ENCODE measurements at places on chromosomes 11 and 22. TPM values are rescaled to one million over a fixed set of nuclear protein-coding genes. Genes with fewer than 3 reads are reported as not detected.

GRCh38 chr11:66562275-66562674 is 6.1 kb downstream of the CTSF start:
- no peak for DNase-seq

- DNase-seq = peak; percentile 71
These were observed 8.7 kb upstream of the CLPB start for GRCh38 chr11:72443016-72443415.

GRCh38 chr11:6497069-6497839 is at the start of gene DNHD1:
TSS of gene DNHD1 (plus strand) at chr11:6497280. CDS start at chr11:6498216, 936 bp downstream.
- DNase-seq = no peak

- no peak for DNase-seq
These were observed 10.8 kb downstream of the IFITM10 start for GRCh38 chr11:1739576-1739975.

DNA sequence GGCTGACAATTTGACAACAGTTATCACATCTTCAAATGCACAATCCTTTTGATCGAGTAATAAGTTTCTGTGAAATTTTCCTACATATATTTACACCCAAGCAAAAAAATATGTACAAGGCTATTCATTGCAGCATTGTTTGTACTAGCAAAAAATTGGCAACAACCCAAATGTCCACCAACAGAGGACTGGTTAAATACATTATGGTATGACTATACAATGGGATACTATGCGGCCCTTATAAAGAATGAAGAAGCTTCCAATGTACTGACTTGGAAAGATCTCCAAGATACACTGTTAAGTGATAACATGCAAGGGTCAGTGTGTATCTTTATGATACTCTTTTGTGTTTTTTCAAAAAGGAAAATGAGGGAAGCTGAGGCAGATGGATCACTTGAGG is 8.2 kb upstream of the P2RY2 start:
- no peak for DNase-seq

DNA sequence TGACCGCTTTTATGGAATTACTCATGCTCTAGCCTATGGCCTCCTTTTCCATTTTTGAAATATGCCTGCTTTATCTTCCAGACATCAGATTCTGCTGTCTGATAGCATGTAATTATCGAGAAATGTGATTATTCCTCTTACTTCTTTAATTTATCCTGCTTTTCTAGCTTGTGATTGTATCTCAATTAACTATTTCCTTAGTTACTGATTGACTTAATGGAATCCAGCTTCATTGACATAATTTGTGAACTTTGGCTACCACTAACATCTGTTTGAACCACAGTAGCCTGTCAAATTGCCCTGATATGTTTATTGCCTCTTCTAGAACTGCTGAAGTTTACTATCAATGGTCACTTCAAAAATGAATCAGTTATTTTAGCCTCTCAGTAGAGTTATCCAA is 25.5 kb upstream of the PDE3B start:
- no peak for DNase-seq

DNA sequence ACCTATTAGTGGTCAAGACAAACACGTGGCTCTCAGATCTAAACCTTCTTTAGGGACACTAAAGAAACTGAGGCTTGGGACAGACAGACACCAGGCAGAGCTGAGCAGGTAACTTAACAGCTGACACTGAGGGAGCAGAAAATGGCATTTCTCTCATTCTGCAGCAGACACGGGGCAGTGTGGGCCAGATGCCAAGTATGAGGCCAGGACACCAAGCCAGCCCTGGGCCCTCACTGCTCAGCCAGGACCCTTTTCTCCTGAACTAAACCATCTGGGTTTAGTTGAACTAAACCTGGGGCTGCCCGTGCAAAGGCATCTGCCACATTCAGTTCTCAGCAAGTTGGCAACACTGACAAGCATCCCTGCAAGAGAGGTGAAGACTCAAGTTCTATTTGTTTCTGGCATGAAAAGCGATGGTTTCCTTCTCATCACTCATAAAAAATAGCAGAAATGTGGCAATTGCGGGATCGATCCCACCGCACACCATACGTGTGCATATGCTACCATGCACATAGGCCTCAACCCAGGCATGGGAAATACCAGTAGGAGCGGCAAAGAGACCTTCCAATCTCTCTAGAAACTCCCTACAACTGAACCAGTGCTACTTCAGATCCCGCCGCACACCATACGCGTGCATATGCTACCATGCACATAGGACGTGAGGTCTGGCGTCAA is 100.1 kb upstream of the BID start:
- no peak for DNase-seq

DNA sequence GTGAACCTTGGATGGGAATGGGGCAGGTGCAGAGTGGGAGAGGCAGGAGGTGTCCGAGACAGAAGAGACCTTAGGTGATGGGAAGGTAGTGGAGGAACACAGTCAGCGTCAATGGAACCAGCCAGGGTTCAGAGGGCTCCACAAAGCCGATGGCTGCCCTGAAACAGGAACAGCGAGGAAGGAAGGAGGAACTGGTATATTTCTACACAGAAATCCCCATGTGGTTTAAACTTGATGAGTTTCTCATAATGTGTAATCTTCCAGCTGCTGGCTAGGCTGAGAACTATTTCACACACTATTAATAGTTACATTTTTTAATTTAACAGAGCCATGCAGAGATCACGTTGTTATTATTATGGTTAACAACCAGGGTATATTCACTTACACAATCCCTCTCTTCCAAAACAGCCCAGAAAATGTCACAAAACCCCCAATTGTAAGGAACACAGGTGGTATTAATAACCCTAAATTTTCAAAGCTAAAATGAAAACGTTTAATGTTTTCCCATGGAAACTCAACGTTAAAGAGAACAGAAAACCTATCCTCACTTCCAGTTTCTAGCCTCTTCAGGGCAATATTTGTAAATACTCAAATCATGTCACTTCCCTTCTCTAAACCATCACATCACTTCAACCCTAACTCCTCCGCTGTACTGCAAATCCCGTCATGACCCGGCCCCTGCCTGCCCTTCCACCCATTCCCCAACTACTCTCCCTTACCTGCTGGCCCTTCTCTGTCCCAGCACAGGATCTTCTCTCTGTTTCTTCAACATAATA is 74.5 kb upstream of the ARFGAP3 start:
- peak; percentile 87 for DNase-seq

DNA sequence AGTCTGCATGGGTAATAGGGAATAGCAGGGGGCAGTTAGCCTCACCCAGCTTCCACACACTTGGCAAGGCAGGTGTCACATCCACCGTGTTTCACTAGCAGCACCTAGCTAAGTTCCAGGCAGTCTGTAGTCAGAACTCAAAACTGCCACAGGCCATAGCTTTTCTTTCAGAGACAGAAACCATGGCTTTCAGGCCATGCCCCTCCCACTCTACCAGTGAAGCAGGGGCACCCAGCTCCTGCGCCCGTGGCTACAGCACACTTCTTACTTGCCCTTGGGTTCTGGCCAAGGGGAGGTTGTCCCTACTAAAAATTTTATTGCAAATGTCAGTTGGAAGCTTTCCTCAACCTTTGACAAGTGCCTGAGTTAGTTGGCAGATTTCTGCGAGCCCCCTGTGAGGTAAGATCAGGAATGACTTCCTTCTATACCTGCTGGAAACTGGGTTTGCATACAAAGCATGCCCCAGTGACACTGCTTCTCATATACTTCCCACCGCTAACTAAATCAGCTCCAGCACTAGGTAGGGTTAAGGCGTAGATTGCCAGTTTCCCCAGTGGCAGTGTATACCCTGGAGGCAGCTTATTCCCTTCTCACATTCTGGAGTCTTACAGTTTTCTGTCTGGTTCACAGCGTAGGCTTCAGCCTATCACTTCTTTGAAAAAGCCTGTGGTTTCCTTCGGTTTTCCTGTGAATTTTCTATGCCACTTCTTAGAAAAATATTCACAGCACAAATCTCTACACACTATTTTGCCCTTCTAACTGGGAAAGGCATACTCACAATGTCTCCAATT is 139.0 kb upstream of the LUZP2 start:
- no peak for DNase-seq

DNA sequence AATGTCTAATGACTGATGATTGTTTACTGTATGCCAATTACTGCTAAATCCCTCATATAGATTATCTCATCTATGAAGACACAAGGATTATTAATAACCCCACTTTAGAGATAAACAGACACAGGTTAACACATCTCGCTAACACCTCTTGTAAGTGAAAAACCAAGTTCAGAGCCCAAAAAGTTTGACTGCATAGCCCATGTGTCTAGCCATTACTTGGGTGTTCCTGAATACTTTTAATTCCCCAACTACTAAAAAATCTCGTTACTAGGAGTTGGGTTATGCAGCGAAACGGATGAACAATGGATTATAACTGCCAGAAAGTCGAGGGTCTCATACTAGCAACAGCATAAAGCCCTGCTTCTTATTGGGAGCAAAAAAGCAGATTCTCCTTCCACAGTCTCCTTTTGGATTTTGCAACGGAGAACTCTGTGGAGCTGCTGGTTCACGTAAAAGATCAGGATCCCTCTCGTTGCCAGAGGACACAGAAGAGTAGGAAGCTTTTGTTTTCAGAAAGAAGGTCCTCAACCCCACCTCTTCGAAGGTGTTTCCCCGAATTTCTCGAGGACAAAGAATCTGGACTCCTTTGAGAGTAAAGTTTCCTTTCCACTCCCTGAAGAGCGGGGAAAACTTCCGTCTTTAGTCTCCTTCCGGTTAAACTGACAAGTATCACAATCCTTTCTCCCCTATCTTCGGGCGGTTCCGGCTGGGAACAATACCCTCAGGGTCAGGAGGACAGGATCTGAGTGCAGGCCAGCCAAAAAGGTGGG is 979 bp downstream of the ZBED5 start:
- DNase-seq = peak; percentile 65

- DNase-seq = no peak
These were observed 130.4 kb upstream of the PLET1 start for GRCh38 chr11:112391086-112391485.

DNA sequence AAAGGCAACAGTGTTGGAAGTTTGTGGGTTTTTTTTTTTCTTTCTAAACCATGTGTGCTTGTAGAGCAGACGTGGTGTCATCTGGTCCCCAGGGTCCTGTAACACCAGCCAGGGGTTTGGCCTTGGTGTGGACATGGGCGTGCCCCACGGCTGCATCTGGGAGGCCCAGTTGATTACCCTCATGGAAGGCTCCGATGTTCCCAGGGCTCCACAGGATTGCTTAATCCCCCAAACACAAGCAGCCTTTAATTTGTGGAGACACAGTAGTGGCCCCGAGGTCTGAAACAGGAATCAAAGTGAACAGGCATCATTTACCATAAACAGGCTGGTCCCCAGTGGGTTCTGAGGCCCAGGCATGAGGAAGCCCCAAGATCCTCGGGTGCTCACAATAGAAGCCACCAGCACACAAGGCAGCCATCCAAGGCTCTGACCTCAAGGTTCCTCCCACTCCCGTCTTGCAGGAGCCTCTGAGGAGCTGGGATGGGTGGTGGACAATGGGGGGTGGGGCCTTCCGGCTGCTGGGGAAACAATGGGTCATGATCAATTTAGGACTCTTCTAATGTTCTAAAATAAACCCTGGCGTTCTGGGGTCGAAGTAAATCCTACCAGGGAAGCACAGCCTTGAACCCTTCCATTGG is 115.0 kb upstream of the CD82 start:
- no peak for DNase-seq

DNA sequence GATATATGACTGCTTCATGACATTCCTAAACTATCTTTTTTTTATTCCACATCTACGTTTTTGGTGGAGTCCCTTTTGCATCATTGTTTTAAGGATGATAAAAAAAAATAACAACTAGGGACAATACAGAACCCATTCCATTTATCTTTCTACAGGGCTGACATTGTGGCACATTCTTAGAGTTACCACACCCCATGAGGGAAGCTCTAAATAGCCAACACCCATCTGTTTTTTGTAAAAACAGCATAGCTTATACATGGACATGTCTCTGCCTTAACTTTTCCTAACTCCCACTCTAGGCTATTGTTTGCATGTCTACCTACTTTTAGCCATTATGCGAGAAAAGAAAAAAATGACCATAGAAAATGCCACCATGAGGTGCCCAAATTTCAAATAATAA is 13.2 kb downstream of the MS4A1 start:
- no peak for DNase-seq

DNA sequence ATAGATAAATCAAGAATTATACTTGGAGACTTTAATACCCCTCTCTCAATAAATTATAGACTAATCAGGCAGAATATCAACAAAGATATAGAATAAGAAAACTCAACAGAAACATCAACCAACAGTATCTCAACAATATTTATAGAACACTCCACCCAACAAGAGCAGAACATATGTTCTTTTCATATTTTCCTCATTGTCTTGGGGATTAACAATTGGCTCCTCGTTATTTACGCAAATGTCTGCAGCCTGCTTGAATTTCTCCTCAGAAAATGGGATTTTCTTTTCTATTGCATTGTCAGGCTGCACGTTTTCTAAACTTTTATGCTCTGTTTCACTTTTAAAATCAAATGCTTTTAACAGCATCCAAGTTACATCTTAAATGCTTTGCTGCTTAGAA is 37.0 kb upstream of the FBLN1 start:
- no peak for DNase-seq

DNA sequence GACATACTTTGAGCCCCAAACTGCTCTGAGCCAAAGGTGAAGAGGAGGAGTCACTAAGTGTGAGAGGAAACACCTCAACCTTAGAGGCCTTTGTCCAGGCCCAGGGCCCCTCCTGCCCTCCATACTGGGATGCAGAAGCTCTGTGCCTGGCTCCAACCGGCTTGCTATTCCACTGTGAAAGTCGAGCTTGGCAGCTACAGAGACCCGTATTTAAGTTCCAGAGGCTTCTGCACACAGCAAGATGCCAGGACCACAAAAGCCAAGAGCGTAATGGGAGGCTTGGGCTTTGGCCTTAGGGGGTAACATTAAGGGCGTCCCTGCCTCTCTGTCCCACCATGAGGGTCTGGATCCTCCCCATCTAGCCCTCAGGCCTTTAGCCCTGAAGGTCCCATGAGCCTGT is 31.9 kb downstream of the DSCAML1 start:
- no peak for DNase-seq

DNA sequence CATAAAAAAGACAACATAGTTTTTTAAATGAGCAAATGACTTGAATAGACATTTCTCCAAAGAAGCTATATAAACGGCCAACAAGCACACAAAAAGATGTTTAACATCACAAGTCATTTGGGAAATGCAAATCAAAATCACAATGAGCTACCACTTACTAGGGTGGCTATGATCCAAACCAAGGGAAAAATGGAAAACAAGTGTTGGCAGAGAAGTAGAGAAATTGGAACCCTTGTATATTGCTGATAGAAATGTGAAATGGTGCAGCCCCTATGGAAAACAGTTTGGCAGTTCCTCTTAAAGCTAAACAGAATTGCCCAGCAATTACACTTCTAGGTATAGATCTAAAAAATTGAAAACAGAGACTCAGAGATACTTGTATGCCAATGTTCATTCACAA is 29.0 kb downstream of the PAMR1 start:
- DNase-seq = no peak

- DNase-seq = peak; percentile 97
These were observed at the start of gene TBC1D10A for GRCh38 chr22:30326706-30327362. TSS of gene TBC1D10A (minus strand) at chr22:30326941. CDS start at chr22:30326881, 60 bp downstream.

GRCh38 chr11:117647872-117648271 is 149.1 kb downstream of the DSCAML1 start:
- DNase-seq = no peak

- DNase-seq = no peak
These were observed 134.5 kb upstream of the FIBIN start for GRCh38 chr11:26859416-26859815.

SMTN gene
- total RNA-seq = 175 TPM

PRDX5 gene
- 243 TPM for total RNA-seq

DMC1 gene
- 3.7 TPM for total RNA-seq

DEUP1 gene
- total RNA-seq = not detected

THY1 gene
- total RNA-seq = 1,197 TPM

RNF215 gene
- total RNA-seq = 45.1 TPM

INS gene
- not detected for total RNA-seq

CHRNA10 gene
- 0.51 TPM for total RNA-seq

MFRP gene
- not detected for total RNA-seq

C22orf31 gene
- total RNA-seq = not detected

FOLR3 gene
- total RNA-seq = 4.3 TPM

DEPDC7 gene
- total RNA-seq = 5.3 TPM

LRP4 gene
- total RNA-seq = 2.9 TPM

Measured in GM23248 (cell line).